ENCODE measurements at places on chromosomes 7 and 10.

DNA sequence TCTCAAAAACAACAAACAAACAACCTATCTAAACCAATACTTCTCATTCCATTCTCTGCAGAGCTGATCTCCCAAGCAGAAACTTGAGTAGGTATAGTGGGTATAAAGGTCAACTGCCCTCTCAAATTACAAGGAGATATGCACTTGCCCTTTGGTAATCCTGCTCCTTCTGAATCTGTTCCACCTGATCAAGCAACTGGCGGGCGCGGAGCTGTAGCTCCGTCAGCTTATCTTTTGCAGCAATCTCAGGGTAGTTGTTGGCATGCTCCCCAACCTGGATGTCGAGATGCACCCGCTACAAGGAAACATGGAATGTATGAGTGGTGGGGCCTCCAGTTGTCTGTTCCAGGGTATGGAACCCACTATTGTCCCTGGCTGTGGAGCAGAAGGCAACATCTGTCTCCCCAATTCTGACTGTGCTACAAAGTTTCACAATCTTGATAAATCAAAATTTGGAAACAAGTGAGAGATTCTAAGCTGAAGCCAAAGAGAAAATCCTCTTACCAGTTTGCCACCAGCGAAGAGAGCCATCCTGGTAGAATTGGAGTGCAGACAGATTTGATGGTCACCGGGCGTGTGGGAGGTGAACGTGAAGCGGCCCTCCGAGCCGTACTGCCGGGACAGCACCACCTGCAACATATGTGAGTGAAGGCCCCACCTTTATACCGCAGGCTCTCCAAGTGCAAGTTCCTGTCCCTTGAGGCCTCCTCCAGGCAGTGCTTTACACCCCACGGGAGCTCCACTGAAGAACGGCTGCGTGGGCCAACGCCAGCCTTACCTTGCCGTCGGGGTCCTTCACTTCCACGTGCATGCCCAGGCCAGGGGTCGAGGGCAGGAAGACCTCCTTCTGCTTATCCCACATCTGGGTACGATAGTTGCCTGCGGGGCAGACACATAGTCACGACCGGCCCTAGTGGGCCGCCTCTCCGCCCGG is 819 bp downstream of the TMED4 start:
- DNase-seq = no peak

DNA sequence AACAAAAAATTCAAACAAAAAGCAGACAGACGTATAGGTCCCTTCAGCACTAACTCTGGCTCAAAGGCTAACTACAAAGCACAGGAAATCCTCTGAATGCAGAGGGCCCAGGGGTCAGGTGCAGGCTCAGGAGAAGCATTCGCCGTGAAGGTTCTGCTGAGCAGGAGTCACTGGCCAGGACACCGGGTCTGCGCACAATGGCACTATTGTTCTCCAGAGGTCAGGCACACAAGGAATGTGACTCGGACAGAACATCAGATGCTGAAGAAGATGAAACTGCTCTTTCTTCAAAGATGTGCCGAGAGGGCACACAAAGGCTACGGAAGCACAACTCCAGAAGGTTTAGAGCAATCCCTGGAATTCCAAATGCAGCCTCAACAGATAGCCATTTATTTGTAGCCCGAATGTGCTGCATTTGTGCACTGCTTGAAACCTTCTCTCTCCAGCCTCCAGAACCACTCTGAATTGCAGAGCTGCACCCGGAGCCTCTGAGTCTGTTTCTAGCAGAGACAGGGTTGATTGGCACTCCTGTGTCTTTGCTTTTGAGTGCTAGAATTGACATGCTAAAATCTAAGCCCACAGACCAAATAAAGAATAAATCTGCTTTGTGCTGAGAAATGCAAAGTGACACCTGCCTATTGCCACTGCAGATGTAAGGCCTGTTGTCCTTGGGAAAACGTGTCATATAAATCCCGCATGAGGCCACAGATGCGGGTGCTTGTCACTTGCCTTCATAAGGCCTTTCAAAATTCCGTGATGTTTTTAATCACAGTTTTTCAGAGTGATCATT is 85.4 kb upstream of the AFAP1L2 start:
- DNase-seq = no peak

DNA sequence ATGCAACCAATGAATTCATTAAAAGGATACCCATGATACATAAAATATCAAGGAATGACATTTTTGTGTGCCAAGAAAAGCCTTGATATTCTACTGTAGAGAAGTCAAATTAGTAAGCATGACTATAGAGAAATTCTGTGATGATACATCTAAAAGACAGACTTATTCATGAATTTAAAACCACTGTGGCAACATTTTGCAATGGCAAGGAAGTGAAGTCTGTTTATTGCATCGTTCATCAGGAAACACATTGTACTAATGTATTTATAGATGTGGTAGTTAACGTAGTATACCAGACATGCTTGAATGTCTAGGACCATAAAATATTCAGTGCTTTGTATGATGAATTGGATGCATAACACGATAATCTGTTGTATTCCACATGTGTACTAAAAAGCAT is 9.3 kb upstream of the CLEC5A start:
- DNase-seq = no peak

DNA sequence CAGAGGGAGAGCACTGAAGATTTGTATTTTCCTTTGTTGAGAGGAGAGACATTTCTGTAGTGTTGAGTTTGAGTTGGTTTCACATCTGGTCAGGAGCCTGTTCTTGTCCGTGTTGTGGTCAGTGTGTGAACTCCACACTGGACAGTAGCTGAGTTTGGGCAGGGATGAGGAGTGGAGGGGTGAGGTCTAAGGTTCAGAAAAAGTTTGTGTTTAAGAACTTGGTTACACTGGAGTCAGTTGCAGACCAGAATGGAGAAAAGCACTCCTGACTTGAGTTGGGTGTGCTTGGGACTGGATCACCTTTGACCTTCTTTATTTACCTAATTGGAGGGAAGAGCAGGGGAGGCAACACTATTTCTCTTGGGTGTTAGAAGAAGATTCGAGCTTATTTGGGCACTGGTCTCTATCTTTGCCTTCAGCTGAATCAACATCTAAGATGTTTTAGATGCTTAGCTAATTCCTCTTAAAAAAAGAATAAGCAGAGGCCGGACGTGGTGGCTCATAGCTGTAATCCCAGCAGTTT is 8.9 kb downstream of the LRMDA start:
- DNase-seq = no peak

DNA sequence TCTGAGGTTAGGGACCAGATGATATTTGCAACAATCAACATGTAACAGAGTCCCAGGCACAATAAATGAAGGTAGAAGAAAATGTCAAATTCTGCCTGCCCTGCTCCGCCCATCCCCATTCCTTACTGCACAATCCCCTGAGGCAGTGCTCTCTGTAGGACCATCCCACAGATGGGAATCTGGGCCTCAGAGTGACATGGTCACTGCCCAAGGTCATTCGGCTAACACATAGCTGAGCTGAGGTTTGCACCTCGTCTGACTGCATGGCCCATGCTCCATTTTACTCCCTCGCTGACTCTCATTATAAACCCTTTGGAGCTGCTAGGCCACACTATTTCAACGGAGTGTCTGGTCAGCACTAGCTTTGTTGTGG is 1.2 kb downstream of the HOGA1 start:
- DNase-seq = no peak

GRCh38 chr10:121485436-121486139 is 112.7 kb downstream of the FGFR2 start:
- DNase-seq = no peak

DNA sequence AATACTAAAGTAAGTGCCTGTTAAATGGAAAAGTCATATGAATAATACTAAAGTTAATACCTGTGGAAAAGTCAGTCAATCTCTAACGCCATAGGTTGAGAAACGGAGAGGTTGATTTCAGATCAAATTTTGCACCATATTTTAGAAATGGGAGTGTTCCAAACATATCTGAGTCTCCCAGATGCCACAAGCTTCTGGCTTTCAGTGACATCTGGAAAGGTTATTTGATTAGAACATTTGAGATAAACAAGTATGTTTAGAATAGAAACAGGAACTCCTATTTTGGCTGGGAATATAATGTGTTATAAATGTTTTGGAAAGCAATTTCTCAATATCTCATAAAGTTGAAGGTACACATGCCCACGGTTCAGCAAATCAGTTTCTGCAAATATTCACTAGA is 5.8 kb downstream of the MACC1 start:
- DNase-seq = no peak

GRCh38 chr10:132434405-132435005 is 37.5 kb downstream of the PWWP2B start:
- DNase-seq = no peak

DNA sequence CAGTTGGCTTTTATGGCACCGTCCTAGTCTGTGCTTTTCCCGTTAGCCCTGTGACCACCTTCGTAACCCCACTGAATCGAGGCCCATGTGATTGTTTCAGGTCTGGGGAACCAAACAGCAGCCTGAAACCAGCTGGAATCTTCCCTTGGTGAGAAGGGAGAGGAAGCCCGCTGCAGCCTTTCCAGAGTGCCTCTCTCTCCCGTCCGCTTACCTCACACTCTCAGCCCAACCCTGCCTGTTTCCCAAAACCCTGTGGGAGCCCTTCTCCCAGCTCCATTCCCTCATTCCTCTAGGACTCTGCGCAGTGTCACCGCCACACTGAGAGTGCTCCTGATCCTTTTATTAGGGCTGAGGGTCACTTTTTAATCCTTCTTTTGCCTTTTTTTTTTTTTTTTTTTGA is 139.6 kb downstream of the WDR37 start:
- no peak for DNase-seq

DNA sequence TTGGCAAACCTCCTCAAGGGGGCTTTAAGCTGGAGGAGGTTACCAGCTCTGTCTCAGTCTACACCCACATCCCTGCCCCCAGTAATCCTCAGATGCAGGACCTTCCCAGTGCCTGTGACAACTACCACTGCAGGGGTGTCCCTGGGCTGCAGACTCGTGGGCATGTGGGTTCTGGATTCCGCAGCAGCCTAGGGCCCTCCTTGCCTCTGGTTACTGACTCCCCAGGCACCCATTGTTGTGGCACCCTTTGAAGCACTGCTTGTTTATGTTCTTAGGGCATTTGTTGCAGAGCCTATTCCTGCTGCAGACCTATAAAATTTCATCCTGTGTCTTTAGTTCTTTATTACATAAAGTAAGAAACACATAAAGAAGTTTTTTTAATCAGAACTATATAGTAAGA is 51.1 kb upstream of the GJD4 start:
- no peak for DNase-seq

- no peak for DNase-seq
Observed at GRCh38 chr7:107147464-107148393, 21.1 kb upstream of the HBP1 start.

DNA sequence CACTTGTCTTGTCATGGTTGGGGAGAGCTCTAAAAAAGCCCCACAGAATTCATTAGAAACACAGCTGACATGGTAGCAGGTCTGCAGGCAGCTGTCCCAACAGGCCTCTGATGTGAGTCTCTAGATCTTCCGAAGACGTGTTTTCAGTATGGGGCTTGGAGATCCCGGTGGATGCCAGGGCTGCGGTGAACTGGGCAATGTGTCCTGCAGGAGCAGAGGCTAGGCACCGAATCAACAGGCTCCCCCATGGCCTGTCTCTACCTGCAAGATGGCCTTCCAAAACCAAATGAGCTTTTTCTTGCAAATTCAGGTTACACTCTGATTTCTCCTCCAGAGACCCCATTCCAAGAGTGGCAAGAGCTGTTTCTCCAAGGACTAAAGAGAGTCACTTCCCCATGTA is 2.9 kb downstream of the CPXM2 start:
- DNase-seq = no peak

- no peak for DNase-seq
Observed at GRCh38 chr7:80498481-80499349, 13.1 kb downstream of the GNAT3 start.

DNA sequence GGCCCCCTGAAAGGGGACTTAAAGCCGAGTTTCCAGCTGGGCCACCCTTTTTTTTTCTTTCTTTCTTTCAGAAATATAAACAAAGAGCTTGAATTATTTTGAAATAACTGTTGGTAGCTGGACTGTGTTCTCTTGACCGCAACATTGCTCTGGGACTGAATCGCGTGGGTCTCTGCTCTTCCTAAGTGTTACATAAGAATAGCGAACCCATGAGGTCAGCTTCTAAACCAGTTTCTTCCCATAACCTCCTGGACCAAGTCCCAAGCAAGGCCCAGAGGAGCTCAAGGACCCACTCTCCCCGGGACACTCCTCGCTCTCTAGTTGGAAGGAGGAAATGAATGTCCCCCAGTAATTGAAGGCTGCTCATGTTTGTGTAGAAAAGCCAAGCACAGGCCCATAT is 91.1 kb downstream of the CXCL12 start:
- no peak for DNase-seq

GRCh38 chr10:77619964-77620703 is 17.5 kb downstream of the KCNMA1 start:
- no peak for DNase-seq

- no peak for DNase-seq
Observed at GRCh38 chr7:37601321-37601720, 82.2 kb upstream of the GPR141 start.

DNA sequence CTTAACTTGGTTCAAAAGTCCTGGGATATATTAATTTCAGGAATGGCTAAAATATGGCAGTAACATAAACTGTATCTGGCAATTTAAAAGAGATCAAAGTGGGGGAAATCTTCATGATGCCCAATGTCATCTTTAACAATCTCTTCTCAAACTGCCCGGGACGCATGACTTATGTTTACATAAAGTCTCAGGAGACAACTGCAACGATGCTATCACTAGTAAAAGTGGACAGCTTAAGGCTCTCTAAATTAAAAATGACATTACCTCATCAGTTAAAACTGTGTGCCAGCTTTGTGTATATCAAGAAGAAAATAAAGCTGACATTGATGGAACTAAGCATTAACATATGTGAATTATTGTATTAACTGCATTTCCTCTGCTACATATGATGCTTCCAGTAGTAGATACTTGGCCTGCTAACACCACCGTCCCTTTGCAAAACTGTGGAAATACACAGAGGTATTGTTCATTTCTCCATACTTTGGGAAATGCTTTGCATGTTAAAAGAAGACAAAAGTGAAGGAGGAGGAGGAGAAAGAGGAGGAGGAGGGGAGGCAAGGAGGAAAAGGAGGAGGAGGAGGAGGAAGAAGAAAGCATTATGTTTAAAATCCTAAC is 62.4 kb downstream of the NRP1 start:
- DNase-seq = peak; percentile 67

DNA sequence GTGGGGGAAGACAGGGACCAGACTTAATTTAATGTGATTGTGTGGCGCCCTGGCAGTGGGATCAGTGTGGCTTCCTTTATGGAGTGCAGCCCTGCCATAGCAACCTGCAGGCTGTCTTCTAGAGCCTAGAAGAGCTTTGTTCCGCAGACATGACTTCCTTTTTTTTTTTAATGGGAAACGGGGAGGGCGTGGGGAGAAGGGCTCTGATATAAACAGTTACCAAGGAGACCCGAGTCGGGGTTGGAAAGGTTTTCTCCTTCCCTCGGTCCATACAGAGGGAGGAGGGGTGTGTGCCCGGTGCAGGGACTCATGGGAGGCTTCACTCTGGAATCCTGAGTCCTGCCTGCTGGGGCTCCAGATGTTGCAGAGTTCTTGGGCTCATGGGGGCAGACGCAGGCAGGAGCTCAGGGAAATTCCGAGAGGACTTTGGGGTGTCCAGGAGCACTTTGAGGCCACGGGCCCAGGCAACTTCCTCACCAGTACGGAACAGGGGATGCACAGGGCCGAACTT is 26.9 kb downstream of the TMEM120A start:
- no peak for DNase-seq

- DNase-seq = no peak
Observed at GRCh38 chr7:20793248-20793647, 6.6 kb upstream of the SP8 start.

- no peak for DNase-seq
Observed at GRCh38 chr10:104434601-104435000, 81.0 kb downstream of the CFAP58 start.

GRCh38 chr10:106038246-106038645 is 1126.3 kb downstream of the SORCS1 start:
- no peak for DNase-seq

All from GM04504 (cell line).